ENCODE measurements at places on chromosomes 2 and 18.

DNA sequence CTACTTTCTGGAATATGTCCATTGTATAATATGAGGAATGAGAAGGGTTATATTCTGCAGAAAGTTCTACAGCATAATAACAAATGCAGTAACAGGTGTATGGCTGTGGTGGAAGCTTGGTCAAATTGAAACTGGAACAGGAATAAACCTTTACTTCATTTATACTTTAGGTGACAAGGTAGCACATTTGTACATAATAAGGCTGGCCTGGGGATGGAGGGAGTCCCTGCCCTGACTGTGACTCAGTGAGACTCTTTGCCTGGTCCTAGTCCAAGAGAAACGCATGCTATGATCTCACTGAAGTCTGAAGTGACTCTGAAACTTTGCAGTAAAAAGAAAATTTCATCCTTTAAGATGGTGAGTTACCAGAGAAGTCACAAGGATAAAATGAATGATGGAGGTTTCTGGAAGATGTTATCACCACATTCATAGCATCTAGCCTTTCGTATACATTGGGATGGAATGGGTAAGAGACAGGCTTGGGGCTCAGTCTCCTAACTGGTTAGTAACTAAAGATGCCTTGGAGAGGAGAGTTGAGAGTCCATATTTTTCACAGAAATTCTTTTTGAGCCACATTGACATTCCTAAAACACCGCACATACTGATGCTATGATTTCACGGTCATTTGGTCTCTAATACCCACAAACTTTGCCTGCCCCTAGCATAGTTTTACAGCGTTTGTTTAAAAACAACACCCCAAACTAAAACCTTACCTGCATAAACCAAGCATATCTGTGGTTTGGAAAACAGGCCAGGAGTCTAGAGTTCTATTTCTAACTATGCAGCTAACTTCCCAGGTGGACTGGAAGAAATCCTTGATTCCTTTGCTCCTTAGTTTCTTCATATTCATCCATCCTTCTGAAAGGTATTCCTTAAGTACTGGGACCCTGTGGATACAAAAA lies 42.4 kb upstream of the NABP1 start:
- DNase-seq, result no peak

GRCh38 chr18:62863579-62864001 lies 148.2 kb downstream of the PHLPP1 start:
- no peak for DNase-seq

DNA sequence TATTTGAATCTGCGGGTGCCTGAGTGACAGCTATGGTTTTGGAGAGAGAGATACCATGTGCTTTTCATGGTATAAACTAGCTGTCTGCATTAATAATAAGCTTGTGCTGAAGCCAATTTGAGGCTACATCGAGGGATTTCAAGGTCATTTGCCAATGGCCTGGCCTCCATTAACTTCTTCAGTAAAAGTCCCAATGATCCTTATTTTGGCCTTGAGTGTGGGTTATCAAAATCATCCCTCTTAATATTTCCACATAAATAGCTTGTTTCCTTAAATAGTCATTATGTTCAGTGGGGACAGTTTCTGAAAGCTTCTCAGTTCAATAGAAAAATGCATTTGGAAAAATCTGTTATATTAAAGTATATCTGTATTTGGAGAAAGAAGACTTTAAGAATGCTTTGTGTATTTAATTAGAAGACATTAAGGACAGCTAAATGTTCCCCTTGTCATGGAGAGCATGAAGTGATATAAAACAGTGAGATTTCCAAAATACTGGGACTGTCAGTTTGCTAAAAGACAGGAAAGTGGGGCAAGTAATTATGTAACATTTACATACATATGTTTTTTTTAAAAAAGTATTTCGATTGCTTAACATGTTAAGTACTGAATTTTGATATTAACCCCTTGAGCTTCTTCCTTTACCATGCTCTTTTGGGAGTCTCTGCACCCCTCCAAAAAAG lies 355.5 kb upstream of the ZEB2 start:
- DNase-seq, result no peak

GRCh38 chr18:12246849-12247808 lies 7.0 kb upstream of the CIDEA start:
- no peak for DNase-seq

DNA sequence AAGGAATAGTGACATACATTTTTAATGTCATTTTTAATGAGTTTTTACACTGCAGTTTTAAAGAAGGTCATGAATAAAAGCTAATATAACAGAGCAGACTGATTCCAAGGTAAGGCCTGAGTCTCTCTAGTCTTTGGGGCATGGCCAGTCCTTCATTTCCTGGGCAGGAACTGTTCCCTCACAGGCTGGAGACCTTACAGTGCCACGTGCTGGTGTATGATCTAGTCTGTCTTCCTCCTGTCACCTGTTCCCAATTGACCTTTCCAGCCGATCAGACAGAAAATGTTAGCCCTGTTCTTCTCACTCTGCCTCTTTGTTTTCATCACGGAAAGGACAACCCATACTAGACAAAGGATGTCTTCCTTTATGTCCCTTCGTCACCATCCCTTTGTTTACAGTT lies 33.6 kb downstream of the ZCCHC2 start:
- no peak for DNase-seq

- DNase-seq, result no peak
Measured at GRCh38 chr2:6749962-6750361, 115.7 kb downstream of the CMPK2 start.

DNA sequence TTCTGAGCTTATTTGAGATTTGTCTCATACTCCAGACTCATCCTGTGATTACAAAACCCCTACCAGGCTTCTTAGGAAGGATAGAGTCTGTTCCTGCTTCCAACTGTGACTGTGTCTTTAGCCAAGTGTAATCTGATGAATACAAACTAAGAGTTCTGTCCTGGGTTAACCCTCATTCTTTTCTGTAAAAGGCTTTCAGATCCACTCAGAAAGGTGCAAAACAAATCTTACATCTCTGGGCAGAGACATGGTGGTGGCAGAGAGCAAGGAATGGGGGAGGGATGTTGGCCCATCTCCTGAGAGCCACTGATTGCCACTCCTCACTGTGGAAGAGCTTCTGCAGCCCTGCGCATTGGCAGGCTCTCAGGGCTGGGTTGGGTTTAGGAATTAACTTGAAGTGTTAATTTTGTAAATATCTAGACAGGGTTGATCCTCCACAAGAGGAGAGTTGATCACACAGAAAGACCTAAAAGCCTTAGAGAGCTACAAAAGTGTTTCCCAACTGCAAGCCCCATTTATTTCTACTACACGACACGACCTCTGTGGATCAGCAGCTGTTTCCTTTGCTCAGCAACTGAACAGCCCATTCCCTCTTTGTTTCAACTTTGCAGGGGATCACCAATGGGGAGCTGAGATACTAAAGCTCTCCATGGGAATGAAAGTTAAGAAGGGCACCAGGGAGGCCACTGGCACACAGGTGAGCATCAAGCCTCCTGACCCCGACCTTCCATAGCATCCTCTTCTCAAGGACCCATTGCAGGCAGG lies 23.7 kb upstream of the SPTBN1 start:
- DNase-seq, result no peak

DNA sequence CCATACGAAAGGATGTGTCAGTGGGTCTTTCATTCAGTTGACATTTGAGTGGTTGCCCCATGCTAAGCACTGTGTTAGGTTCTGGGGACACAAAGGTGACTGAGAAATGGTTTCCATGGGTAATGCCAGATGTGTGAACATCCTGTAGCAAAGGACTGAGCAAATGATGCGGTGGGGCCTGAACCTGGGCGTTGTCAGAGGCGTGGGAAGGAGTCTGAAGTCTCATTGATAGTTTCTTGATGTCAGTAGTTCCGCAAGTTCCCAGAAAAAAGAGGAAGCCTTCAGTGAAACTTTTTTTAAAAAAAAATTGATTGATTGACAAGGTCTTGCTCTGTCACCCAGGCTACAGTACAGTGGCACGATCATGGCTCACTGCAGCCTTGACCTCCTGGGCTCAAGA lies 56.9 kb downstream of the LIMS1 start:
- DNase-seq, result no peak

DNA sequence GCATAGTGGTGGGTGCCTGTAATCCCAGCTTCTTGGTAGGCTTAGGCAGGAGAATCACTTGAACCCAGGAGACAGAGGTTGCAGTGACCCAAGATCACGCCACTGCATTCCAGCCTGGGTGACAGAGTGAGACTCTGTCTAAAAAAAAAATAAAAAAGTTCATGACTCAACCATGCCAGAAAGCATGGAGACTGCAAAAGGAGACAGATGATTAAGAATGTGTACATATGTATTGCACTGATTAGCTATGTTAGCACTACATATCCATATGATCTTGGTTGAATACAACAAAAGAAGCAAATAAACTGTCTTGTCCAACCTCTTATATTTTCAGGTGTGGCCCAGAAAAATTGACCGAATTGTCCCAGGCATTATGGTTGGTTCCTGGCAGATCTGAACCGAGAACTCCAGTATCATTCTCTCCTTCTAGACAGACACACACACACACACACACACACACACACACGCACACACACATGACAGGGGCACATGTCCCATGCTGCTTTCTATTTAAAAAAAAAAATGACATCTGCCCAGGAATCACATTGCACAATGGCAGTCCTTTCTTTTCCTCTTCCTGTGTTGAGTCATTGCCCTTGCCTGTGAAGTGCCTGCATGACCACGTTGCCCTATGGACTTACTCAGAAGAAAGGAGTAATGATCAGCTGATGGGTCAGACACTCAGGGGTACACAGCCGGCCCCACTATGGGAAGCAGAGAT lies 65.6 kb downstream of the MYCN start:
- no peak for DNase-seq

GRCh38 chr2:105403783-105404698 lies 5.2 kb upstream of the FHL2 start:
- DNase-seq, result no peak

DNA sequence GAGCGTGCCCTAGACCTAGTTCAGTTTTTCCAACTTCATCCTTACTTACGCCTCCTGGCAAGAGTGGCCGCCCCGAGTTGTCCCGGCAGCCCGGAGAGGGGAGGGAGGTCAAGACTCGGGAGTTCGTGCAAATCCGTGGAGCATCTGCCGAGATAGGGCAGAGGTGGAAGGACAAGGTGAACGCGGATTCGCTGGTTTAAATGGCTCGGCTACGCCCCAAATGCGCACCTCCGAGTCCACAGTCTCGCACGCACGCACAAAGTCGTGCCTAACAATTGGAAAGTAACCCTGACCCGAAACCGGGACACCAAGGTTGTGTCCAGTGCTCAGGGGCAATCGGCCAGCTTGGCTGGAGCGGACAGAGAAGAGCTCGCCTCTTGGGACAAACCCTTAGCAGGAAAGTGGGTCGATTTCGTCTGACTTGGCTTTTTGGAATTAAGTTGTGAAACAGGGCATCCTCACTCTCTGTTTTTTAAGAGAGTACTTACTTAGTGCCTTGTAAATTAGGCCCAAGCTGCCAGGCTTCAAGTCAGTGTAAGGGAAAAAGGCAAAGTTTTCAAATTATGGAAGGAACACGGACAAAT lies 726 bp upstream of the SS18 start:
- DNase-seq, result no peak

GRCh38 chr2:138016351-138017087 lies 52.2 kb downstream of the HNMT start:
- no peak for DNase-seq

GRCh38 chr2:185466915-185467314 lies 271.7 kb upstream of the FSIP2 start:
- no peak for DNase-seq

DNA sequence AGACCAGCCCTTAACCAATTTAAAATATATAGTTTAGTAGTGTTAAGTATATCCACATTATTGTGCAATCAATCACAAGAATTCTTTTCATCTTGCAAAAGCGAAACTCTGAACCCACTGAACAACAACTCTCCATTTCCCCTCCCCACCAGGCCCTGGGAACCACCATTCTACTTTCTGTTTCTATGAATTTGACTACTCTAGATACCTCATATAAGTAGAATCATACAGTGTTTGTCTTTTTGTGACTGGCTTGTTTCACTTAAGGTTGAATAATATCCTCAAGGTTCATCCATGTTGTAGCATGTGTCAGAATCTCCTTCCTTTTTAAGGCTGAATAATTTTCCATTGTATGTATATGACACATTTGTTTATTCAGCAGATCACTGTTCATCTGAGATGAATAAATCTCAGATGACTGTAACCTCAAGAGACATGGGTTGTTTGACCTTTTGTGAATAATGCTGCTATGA lies 8.1 kb upstream of the SOS1 start:
- no peak for DNase-seq

DNA sequence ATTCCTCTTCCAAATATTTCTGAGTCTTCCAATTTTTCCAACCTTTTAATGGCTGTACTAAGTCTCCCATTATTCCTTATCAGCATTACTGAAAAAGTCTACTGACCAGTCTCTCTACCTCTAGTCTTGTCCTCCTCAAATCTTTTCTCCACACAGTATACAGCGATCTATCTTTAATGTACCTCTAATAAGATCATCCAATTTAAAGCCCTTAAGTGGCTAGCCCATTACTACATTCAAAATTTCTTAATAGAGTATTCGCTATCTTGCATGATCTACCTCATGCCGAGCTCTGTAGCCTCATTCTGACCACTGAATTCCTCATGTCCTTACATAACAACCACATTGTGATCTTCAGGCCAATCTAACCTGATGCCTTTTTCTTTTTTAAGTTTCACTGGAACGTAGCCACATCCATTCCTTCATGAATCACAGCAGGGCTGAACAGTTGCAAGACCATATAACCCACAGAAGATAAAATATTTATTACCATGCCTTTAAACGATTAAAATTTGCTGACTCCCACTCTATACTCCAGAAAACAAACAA lies 57.9 kb downstream of the SLC66A3 start:
- DNase-seq, result no peak

- no peak for DNase-seq
Measured at GRCh38 chr2:150109028-150109427, 378.4 kb downstream of the RND3 start.

DNA sequence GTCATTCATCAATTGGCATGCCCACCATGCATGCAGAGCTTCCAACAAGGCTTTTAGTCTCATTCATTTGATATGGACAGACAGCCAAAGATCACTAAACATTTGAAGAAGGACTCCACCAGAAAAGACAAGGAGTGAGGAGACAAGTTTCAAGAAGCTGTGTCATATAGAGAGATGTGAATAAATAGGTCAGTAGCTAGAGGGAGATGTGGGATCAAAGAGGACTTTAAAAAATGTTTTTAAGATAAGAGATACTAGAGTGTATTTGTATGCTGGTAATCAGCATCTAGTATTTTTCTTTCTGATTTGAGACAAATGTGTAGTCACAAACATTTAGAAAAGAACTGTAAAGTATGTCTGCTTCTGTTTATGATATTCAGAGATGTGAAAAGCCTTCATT lies 48.5 kb downstream of the ANTXR1 start:
- no peak for DNase-seq

DNA sequence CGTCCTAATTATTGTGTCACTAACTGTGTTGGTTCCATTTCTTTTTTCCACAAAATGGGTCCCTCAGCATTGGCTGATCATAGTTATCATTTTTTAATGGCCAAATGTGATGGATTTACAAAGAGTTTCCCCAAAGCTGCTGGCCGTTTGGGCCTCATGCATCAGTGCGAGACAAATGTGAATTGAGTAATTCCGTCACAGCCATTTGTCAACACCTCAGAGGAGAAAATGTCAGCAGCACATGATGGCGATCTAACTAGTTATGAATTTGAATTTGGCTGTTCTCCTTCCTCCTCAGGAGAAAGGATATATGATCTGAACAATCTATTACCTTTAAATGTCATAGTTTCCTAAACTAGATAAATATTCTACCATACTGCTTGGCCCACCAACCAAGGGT lies 54.9 kb upstream of the SP3 start:
- DNase-seq, result no peak

Measured in dorsolateral prefrontal cortex (tissue), 122 donors.